ENCODE measurements at places on chromosomes 4 and X. TPM values are rescaled to one million over a fixed set of nuclear protein-coding genes. Genes with fewer than 3 reads are reported as not detected.
A peak's percentile ranks its signal among the peaks of the same experiment; 100 is the strongest.

Gene ODAM
- total RNA-seq, result not detected

Gene NDP
- not detected for total RNA-seq

Gene IL2RG
- 2.8 TPM for total RNA-seq

Gene ZNF732
- total RNA-seq, result not detected

Gene SCFD2
- total RNA-seq, result 10.0 TPM

Gene SPATA18
- total RNA-seq, result 3.1 TPM

Gene SCD5
- total RNA-seq, result 5.1 TPM

Gene TCEAL9
- 23.4 TPM for total RNA-seq

Gene CNKSR2
- 0.95 TPM for total RNA-seq

Gene PCDH18
- 6.2 TPM for total RNA-seq

GRCh38 chrX:137547291-137547690, 18.6 kb upstream of the ZIC3 start:
- no peak for DNase-seq

DNA sequence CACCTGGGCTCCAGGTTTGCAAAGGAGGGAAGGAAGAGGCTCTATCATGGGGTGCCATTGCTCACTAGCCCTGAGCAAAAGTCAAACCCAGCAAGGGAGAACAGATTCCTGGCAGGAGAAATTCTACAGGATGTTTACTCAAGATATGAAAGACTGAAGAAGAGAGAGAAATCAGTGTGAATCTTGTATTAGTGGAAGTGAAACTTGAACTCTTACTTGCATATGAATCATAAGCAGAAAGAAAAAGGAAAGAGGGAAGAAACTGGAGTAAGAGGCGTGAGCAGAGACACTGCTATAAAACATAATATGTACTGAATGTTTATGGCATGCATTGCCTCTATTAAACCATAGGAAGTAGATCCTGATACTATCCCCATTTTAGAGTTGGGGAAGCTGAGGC, 60.9 kb downstream of the C4orf46 start:
- DNase-seq, result no peak

- DNase-seq, result no peak
Observed at GRCh38 chrX:104309169-104309568, 54.4 kb upstream of the ESX1 start.

DNA sequence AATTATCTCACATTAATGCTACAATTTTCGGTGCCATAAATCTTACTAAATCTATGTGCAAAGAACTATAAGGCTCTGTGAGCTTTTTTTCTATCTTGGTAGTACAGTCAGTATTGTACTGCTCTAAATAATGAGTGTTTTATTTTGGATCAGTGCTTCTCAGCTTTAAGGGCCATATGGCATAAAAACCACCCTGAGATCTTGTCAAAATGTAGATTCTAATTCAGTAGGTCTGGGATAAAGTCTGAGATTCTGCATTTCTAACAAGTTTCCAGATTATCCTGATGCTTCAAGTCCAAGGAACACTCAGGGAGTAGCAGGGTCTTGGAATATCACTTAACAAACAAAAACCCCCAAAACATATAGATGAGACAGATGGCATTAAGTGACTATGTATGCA, 486.5 kb downstream of the GRXCR1 start:
- no peak for DNase-seq

DNA sequence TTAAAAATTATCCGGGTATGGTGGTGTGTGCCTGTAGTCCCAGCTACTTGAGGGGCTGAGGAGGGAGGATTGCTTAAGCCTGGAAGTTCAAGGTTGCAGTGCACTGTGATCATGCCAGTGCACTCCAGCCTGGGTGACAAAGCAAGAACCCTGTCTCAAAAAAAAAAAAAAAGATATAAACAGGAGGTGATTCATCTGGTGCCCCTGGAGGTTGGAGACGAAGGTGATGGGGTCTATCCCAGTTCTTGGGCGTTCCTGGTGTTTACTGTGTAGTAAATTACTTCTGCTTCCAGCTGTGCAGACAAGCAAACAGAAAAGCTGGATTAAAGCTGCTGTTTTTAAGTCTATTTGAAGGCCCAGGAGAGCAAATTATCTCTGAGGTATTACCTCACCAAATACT, 19.9 kb downstream of the GPKOW start:
- no peak for DNase-seq

- DNase-seq, result peak; percentile 69
Observed at GRCh38 chr4:680551-680927, 6.2 kb downstream of the MYL5 start.

DNA sequence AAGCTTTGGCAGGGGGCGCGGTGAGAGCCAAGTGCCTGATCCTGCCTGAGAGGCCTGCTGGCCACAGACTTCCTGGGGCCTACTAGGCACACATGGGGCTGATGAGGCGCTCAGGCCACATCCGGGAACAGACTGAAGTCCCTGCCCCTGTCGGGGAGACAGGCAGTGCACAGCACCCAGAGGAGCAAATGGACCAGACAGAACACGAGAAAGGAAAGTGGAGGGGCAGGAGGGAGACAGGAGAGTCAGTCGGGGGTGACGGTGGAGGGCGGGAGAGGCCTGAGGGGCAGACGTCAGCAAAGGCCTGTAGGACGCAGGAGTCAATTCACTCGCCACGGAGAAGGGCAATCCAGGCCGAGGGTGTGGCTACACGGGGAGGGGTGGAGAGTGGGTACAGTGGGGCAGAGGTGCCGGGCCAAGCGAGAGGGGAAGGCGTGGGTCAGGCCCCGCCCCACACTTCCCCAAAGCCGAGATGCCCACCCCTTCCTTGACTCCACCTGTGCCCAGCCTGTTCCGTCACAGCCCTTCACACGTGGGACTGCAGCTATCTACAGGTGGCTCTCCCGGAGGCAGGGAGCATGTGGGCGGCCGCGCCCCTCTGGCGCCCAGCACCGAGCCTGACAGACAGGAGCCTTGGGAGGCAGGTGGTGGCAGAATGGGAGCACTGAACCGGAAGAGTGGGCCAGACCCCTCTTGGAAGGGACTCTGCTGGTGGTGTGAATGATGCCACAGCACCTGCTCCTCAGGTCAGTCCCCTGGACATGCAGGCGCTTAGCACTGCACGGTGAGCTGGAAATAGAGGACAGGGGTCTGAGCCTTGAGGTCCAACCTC, 20.5 kb downstream of the NOP14 start:
- no peak for DNase-seq

DNA sequence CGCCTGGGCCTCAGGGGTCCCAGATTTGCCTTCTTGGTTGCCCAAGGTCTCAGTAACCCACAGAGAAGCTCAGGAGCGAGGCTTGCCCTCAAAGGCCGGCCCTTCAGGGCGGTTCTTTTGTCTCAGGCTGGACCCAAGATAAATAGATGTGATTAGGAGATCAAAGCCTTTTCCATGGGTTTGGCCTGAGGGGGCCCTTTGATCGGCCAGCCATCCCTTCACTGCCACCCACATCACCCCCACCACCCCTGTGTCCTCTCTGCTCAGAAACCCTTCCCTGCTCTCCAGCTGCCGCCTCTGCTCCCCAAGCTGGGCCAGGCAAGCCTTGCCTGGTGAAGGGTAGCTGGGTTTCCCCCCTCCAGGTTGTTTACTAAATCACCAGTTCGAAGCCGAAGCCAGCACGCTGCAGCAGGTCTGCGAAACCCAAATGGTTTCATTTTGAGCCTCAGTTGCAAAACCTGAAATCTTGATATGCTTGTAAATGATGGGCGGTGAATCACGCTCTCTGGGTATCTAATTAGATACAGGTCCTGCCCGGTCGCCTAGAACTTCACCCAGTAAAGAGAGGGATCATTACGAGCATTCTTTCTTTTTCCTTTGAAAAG, 202.6 kb upstream of the BCOR start:
- DNase-seq, result no peak

- no peak for DNase-seq
Observed at GRCh38 chrX:38837389-38837788, 36.1 kb downstream of the MID1IP1 start.

DNA sequence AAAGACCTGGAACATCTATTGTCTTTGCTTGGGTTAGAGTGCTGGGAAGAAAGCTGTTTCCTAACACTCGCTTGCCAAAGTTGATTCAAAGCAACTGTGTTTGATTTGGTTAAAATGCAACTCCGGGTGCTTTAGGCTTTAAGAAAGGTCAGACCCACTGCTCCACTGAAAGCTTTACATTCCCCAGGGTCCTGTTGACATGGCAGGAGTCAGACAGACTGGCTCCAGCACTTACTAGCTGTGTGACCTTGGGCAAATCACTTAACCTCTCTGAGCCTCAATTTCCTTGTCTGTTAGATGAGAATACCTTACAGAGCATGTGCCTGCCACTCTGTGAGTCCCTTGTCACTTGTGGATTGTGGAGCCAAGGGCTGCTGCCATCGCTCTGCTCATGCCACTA, 39.0 kb downstream of the DGKK start:
- DNase-seq, result no peak

GRCh38 chrX:67538383-67538782, 5.4 kb upstream of the AR start:
- no peak for DNase-seq

DNA sequence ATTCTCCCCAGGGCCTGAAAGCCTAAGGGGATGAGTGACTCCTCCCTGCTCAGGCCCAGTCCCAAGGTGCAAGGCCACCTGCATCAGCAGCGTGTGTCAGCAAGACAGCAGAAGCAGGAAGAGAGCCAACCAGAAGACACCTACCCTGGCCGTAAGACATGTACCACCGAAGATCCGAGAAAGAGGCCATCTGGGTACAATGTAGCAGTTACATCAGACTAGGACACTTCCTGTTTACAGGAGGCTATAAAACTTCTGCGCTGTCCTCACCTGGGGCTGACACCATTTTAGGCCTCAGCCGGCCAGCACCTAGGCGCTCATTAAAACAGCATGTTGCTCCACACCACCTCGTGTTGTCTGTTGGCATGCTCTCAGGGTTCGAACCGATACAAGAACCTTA, 19.1 kb upstream of the HERC6 start:
- DNase-seq, result no peak

GRCh38 chr4:70994387-70995099, 1.1 kb downstream of the DCK start:
- no peak for DNase-seq

GRCh38 chrX:105650986-105651385, 171.4 kb upstream of the NRK start:
- no peak for DNase-seq

Measured in Right ventricle myocardium inferior (tissue), 1 donor.